Peyer's patch (tissue), 4 donors: ENCODE measurements at places on chromosomes 7 and 10.

DNA sequence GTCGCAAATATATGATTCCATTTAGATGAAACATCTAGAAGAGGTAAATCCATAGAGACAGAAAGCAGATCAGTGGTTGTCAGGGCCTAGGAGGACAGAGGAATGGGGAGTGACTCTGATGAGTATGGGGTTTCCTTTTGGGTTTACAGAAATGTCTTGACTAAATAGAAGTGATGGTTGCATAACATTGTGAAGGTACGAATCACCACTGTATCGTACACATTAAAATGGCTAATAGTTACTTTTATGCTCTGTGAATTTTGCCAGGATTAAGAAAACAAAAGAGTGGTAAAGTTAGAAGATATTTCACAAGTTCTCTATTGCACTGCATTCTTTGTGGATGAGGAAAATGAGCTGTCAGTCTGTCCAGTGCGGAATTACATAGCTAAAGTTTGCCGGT is 407.4 kb downstream of the KCNMA1 start:
- DNase-seq, result no peak

- no peak for DNase-seq
Observed at GRCh38 chr10:129658376-129659072, 191.5 kb downstream of the MGMT start.

DNA sequence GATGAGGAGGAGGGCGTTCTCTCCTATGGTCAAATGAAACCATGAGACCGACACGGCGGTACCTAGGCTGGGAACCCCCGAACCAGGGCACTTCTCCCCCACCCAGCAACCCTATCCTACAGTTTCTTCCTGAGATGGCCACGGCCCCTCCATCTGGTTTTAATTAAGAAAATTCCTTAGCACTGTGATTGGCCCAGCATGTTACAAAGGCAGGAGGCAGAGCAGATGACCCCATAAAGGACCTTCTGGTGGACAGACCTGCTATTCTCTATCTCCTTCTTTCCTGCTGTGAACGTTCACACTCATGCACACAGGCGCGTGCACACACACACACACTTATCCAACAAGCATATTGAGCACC is 129.4 kb downstream of the RGS10 start:
- no peak for DNase-seq

- DNase-seq, result no peak
Observed at GRCh38 chr10:12720217-12720981, 281.1 kb downstream of the CCDC3 start.

DNA sequence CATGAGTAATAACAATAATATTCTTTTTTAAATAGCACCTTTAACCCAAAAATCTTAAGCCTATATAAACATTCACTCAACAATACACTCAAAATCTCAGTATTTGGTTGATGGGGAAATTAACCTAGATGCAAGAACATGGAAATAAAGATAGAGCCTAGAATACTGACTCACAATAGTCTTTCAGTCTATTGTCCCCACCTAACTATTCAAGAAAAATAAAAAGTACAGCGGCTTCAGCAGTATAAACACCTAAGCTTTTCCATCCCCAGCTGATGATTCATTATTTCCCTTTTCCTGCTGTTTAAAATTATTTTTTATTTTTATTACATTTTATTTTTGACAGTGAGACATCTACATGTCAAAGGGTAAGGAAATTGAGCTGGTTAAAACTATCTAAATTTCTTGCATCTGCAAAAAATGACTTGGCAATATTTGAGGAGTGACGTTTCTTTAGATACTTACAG is 201.4 kb downstream of the FZD1 start:
- no peak for DNase-seq

- DNase-seq, result no peak
Observed at GRCh38 chr10:31101123-31101522, 69.5 kb upstream of the ZNF438 start.

DNA sequence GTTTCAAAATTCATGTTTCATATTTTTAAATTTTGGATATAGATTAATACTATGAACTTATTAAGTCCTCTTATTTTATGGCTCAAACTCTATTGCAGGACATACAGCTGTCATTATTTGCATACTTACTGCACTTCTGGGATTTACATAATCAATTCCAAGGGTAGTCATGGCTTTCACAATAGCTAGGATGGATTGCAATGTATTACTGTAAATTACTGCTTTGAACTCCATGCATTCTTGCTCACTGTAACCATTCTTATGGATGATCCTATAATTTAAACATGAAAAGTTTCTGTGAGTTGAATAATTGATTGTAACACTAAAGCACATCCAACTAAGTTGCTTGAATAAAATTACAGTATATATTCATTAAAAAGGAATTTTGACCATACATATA is 23.5 kb downstream of the GNAT3 start:
- no peak for DNase-seq

DNA sequence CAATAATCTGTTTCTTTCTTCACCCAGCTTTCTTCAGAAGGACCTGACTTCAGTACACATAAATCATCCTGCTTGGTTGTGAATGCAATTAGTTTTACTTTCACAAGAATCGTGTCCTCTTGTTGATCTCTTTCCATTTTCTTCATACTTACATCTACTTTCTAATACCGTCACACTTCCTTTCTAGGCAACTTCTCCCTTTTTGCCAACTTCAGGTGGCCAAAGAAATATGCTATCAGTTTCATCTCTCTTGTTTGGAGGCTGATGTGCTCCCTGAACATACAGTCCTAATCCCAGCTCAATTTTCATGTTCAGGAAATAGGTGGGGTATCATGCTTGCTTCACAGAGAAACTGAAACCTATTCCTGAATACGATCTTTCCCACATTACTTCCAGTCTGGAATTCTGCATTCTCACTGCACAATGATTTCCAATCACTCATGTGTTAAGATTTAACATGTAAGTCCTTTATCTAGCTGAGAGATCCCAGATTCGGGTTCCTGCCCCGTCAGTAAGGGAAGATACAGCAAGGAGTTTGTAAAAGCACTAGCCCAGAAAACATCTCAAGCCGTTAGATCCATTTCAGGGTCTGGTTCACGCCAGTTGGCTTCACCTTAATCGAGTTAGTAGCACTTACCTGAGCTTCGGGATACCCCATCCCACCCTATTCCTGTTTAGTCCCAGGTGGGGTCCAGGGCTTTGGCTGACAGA is 994 bp downstream of the SLC25A28 start:
- DNase-seq, result no peak

- no peak for DNase-seq
Observed at GRCh38 chr7:74263399-74264120, 9.4 kb upstream of the RFC2 start.

DNA sequence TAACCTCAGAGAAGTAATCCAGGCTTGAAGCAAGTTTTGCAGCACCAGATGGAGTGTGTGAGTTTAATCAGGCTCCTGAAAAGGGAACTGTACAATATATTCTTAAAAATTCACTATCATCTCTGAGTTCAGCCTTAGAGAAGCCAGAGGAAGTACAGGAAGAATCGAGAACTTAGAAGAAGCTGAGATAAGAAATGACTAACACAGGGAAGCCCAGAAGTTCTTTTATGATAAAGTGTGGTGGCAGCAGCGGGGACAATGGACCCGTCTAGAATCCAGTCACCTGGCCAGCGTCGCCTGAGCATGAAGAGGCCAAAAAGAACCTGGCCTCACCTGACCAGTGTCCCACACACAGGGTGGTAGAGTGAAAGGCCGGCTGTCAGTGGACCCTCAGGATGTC is 161.0 kb downstream of the USP6NL start:
- DNase-seq, result no peak

GRCh38 chr10:25552283-25552919 is 377.6 kb downstream of the GPR158 start:
- no peak for DNase-seq

- no peak for DNase-seq
Observed at GRCh38 chr10:96513305-96513697, 425 bp downstream of the TLL2 start.

DNA sequence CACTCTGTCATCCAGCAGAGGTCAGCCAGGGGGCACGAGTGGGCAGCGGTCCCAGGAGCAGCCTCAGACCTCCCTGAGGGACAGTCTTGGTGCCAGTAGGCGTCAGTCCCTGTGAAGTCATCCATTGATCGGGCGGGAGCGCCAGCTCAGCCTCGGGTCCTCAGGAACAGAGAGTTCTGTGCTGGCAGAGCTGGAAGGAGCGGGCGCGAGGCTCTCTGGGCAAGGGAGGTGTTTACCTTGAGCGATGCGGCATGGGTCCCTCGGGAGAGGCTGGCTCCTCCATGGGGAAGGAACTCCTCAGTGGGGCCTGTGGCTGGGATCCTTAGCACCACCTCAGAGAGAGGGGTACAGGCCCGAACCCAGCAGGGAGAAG is 101.1 kb upstream of the PPIF start:
- no peak for DNase-seq

DNA sequence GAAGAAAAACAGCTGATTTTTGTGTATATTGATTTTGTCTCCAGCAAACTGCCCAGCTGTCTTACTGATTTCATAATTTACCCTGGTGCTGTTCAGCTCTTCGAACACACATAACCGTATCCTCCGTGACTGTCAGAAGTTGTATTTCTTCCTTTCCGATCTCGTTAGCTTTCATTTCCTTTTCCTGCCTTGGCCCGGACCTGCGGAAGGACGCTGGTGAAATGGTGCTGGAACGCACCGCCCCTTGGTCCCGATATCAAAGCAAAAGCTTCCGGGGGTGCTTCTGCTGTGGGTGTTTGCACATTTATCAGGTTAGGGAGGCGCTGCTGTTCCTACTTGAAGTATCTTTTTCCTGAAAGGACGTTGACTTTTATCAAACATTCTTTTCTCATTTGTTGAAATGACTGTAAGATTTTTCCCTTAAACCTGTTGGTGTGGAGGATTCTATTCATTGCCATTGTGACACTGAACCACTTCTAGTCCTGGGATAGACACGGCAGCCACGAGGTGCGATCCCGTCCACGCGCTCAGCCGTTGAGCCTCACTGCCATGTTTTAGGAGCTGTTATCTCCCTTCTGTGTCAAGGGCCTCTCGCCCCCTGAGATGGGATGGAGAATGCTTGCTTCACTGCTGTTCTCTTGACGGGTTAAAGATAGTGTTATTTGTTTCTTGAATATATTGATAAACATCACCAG is 72.6 kb downstream of the FOXL3 start:
- peak; percentile 56 for DNase-seq

DNA sequence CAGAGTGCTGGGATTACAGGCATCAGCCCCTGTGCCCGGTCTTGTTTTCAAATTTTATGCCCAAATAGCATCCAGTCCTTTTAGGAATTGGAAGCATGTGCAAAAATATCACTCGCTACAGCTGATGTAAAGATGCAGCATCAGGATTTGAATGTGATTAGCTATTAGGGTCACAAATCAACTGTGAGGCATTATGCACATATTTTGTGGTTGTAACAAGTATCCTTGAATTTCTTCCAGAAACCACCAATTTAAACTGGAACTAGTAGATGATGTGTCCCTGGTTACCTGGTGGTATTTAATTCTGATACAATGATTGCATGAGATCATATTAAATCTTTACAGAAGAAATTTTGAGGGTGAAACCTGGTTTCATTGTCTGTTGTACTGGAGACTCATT is 41.0 kb upstream of the ITGA8 start:
- no peak for DNase-seq

- DNase-seq, result no peak
Observed at GRCh38 chr7:128407751-128408708, 1.8 kb downstream of the IMPDH1 start.

DNA sequence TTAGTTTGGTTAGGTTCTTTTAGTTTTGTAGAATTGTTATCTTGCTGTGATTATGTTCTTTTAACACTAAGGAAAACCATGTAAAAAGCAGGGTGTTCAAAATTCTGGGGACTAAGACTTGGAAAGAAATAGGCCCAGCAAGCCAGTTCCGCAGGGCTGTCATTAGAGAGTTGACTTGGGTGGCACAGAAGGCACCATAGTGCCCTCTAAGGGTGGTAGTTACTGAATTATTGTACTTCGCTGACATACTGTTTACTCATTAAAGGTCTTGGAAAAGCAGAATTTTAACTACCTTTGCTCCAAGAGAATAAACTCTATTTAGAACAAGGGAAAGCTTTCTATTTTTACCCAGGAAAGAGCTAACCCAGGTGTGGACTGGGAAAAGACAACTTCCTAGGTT is 86.5 kb downstream of the OTUD1 start:
- DNase-seq, result no peak

DNA sequence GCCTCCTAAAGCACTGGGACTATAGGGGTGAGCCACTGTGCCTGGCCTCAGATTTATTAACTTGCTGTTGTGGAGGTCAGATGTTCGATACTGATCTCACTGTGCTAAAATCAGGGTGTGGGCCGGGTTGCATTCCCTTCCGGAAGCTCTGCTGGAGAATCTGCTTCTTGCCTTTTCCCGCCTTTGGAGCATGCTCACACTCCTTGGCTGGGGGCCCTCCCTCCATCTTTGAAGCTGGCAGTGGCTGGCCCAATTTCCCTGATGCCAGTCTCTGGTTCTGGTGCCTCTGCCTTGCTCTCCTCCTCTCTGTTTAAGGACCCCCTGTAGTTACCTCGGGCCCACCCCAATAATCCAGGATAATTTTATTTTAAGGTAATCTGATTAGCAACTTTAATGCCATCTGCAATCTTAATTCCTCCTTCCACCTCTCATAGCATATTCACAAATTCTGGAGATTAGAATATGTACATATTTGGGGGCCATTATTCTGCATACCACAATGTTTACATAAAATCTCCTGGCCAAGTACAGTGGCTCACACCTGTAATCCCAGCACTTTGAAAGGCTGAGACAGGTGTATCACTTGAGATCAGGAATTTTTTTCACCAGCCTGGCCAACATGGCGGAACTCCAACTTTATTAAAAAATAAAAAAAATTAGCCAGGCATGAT is 7.9 kb upstream of the PITRM1 start:
- no peak for DNase-seq

DNA sequence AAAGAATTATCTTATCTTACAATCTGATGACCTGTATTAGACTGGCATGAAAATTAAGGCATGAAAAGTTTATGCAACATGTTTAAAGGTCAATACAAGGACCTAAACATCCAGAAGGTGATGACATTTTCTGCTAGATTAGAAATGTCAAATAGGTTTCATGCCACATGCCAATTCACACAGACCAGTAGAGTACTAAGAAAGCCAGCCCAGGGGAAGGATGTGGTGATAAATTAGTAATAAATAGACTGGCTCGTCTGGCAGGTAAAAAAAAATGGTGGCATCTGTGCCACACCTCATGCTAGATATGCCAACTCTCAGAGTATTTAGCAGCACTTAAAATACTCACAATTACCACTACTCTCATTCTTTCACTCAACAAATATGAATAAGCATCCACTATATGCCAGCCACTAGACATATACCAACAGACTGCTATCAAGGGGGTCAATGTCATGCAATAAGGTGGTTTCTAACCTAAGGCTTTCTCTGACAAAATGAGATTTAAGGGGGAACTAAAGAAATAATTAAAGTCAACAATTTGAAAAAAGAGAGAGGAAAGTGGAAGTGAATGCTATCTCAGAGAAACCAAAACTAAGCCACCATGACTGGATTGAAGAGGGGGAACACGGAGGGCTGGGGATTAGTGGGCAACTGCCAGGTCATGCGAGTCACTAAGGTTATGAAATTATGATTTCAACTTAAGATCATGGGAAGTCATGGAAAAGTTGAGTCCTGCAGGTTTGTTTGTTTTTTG is 83.5 kb downstream of the SGMS1 start:
- DNase-seq, result no peak

- DNase-seq, result no peak
Observed at GRCh38 chr7:18509481-18509880, 13.9 kb downstream of the HDAC9 start.
